ENCODE measurements at places on chromosomes 4 and X.

- DNase-seq = no peak
These were observed 74.8 kb downstream of the COX18 start for GRCh38 chr4:72994670-72995069.

DNA sequence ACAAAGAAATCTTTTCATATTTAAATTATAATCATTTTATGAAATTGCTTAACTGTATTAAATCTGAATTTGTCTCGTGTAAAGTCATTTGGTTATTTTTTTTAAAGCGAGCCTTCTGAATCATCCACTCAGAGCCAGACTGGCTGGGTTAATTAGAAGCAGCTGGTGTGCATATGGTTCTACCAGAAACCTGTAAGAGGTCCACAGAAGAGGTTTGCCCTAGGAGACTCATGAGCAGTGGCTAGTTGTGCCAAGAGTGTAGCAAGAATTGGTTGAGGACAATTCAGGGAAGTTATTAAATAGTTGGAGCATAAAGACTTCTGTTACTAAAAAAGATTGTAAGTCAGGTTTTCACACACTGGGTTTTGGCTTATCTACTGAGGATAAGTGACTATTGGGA is 267.4 kb downstream of the IL1RAPL2 start:
- DNase-seq = no peak

GRCh38 chrX:85052636-85053343 is 49.1 kb downstream of the APOOL start:
- peak; percentile 75 for DNase-seq

DNA sequence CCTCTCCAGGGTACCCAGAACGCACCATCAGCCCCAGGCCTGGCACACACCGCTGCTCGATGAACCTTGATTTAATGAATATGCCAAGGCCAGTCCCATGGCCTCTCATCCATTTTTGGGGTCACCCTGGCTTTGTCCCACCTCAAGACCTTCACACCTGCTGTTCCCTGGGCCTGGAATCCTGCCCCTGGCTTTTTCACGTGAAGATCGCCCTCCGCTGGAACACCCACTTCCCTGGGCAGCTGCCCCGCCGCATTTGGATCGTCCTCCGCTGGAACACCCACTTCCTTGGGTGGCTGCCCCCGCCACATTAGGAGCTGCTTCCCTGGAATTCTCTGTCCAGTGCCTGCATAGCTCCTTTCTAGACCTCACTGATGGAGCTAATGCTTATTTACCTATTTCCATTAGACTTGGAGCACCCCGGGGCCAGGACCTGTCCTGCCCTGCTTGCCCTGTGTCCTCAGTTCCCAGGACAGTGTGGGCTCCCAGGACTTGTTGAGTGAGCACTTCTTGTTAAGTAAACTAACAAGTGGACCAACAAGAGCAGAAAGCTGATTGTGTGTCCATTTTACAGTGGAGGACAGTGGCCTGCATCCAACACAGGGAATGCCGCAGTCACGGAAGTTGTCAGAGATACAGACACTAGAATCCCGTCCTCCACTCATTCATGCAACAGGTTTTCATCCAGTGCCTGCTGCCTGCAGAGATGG is 12.5 kb downstream of the BLOC1S4 start:
- DNase-seq = no peak

DNA sequence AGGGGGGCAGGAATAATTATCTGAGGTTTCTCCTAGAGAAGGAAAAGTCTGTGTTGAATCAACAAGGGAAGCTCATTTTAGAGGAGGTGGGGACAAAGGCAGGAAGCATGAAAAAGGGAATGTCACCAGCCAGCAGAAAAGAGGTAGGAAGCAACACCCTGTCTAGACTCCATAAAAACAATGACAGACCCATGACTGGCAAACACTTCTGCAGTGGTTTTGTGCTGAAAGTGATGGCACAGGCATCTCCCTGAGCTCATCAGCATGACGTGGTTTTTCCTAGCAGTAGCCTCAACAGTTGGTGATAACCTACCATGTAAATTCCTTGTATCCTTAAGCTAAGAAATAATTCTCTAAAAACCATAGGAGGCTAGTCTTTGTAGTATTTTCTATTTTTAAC is 110.7 kb upstream of the GALNT7 start:
- no peak for DNase-seq

GRCh38 chr4:165476214-165477098 is 97.6 kb downstream of the CPE start:
- peak; percentile 98 for DNase-seq

GRCh38 chr4:1797861-1798579 is 4.9 kb downstream of the FGFR3 start:
- DNase-seq = no peak

- DNase-seq = no peak
These were observed 1.0 kb upstream of the EDA start for GRCh38 chrX:69614886-69615285.

GRCh38 chr4:101160792-101161592 is 186.3 kb downstream of the PPP3CA start:
- no peak for DNase-seq

DNA sequence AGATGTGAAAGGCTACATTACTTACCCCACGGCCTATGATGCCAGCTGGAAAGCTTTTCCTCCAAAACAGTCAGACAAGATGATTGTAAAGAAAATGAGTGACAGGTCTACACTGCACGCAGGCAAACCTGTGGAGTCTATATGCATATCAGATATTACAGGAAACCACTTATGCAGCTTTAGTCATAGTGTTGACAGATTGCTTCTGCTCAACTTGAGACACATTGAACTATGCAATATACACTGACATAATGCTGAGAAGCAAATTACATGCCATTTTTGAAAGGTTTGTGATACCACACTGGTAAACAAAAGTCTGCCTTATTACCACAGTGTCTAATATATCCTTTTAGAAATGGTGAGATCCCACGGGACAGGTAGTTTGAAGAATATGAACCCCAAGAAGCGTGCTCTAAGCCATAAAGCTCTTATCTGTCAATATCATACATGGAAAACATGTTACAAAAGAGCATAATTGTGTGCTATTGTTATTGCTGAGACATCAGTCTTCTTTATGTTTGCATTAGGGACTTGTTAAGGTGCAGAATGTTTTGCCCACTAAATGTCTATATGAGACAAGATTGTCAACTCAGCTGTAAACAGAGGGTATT is 1835.8 kb upstream of the TENM3 start:
- peak; percentile 84 for DNase-seq

DNA sequence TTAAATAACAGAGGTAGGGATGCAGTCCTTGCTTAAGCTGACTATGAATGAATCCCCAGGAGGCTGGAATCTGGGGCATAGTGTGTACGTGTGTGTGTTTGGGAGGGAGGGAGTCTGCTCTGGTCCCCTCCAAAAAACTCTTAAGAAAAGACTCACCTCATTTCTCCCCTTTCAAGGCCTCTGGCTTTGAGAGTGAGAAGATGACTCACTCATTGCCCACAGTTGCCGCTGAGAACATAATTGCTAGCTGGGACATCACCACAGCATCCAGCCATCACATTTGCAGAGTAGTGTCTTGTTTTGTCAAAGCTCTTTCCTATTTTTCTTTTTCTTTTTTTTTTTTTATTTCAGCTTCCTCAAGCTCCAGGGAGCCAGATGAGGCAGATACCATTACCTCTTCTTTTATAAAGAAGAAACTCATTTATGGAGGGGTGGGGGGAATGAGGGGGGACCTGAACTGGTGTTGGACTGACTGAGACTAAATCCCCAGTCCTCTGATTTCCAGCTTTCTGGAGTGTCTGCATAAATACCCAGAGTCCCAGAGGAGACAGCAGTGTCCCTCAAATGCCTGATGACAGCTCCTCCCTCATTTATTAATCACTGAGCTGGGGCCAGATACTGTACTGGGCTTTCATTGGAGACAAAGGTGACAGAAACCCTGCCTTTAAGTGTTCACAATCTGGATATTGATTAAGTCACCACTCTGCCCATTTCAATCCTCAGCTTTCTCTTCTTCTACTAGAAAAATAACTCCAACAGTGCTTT is 61.9 kb upstream of the LAS1L start:
- DNase-seq = peak; percentile 68

DNA sequence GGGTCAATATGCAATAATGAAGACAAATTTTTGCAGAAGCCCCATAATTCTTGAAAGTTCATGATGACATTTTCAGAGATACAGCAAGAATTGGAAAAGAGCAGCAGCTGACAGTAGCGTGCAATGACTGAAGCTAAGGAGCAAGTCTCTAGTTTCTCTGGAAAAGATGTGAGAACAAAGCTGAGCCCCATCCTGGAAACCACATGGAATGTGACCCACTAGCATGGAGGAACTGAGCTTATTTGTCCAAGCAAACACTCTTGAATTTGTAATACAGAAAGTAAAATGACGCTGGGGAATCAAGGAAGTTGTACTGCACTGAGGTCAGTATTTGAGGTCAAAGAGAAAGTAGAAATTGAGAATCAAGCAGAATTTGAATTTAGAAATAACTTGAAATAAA is 1447.2 kb downstream of the FSTL5 start:
- DNase-seq = no peak

DNA sequence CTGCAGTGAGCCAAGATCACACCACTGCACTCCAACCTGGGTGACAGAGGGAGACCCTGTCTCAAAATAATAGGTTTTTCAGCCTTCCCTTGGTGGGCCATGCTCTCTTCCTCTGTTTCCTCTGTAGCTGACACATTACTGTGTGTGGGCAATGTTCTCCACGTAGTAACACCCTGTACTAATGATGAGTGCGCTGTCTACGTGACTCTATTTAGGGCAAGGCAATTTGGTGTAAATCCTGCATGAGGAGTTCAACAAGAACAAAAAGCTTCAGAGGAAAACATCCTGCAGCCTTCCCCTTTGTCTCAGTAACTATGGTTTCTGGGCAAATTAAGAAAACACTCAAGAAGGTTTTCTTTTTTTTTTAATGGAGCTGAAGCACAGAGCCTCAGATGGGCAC is 24.4 kb upstream of the JAKMIP1 start:
- no peak for DNase-seq

- no peak for DNase-seq
These were observed 325.6 kb downstream of the ARHGAP10 start for GRCh38 chr4:148057516-148057915.

- DNase-seq = peak; percentile 59
These were observed 132.8 kb upstream of the BMP3 start for GRCh38 chr4:80897537-80898303.

DNA sequence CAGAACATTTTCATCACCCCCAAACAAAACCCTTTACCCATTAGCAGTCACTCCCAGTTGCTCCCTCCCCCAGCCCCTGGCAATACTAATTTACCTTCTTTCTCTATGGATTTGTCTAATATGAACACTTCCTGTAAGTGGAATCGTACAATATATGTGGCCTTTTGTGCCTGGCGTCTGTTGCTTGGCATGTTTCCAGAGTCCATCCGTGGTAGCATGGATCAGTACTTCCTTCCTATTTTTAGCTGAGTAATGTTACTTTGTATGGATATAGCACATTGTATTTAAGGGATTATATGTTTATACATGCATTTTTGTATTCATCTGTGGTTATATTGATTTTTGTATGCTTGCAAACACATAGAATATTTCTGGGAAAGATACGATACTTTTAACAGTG is 48.2 kb downstream of the PPEF1 start:
- no peak for DNase-seq

- peak; percentile 66 for DNase-seq
These were observed 52.1 kb downstream of the IDS start for GRCh38 chrX:149453030-149453429.

DNA sequence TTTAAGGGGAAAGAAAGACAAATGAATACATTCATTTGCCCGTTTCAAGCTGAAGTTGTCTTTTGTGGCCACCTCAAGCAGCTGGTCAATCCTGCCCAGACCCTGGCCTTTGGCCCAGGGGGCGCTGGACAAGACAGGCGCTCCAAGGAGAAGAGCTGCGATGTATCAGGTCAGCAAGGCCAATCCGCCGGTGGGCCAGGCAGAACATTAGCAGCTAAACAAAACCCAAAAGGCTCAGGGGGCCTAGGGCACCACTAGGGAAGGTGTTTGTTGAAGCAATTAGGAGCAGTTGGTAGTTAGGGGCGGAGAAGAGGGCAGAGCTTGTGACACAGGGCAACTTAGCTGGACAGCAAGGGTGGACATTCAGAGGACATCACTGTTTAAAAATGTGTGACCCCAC is 60.8 kb upstream of the TMEM33 start:
- DNase-seq = no peak

- no peak for DNase-seq
These were observed 957 bp downstream of the TIMM17B start for GRCh38 chrX:48896611-48897011.

- no peak for DNase-seq
These were observed 9.3 kb downstream of the LCORL start for GRCh38 chr4:18012134-18012806.

DNA sequence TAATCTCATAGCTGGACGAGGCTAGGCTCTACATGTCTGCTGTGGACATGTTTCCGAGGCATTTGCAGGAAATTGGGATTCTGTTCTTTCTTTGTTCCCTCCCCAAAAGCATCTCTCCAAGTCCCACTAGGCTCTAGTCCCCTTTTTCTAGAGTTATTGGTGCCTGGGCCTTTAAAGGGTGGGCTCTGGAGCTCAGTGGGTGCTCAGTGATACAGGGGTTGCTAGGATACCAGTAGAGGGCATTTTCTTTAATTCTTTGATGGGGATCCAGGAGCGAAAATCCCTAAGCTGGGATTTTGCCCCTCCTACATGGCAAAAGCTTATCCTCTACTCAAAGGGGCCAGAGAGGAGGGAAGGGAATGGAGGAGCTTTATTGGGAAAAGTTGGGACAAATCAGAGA is 34.2 kb downstream of the ARHGEF9 start:
- DNase-seq = no peak

- no peak for DNase-seq
These were observed 112.4 kb upstream of the ELOVL6 start for GRCh38 chr4:110310795-110311194.

GRCh38 chrX:16067886-16068515 is 55.4 kb upstream of the GRPR start:
- no peak for DNase-seq

- no peak for DNase-seq
These were observed 447.1 kb upstream of the AMOT start for GRCh38 chrX:113287761-113288160.

DNA sequence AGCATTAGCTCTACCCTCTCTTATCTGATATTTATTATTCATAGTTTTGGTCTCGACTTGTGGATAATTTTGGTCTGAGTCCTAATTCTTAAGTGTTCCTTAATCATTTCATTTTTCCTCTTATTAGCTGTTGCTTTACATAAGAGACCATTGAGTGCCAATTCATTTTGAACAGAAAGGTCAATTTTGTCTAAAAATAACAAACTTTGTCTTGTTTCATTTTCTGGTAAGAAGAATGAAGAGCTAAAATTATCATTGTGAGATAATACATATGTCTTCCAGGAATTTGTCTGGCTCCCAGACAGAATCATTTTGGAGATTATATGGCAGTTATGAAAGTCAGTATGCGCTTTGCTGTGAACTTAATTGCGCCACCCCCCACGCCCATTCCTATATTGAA is 1471.8 kb downstream of the PCDH7 start:
- no peak for DNase-seq

GRCh38 chr4:28921886-28922285 is 1798.3 kb upstream of the PCDH7 start:
- peak; percentile 34 for DNase-seq

GRCh38 chrX:138711399-138712347 is at the start of gene FGF13:
Gene FGF13, minus strand, starts transcription at chrX:138711717. Its CDS starts 714 bp downstream, at chrX:138711003.
- DNase-seq = peak; percentile 11

Data from epithelial cell of esophagus (primary cell).